CD4-positive, alpha-beta T cell treated with Interleukin-2 at 100 ng/mL for 4 hours (primary cell): ENCODE measurements at places on chromosomes 6 and 20.

DNA sequence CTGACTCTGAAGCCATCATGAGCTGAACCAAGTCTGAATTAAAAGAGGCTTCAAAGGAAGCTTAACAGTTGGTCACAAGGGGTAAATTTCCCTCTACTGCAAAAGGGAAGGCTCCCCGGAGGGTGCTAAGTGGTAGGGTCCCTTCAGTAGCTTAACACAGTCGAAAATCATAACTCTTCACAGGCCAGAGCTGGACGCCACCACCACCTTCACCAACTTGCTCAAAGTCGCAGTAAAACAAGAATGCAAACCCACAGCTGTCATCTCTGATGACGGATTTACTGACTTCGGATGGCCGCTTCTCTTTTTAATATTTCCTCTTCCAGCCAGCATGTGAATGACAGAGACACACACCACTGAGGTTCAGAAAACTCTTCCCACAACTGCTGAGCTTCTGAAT lies 144.7 kb upstream of the FBXL4 start:
- DNase-seq, result no peak

GRCh38 chr20:2320813-2321658 lies 25.2 kb downstream of the TGM3 start:
- DNase-seq, result no peak

- DNase-seq, result no peak
Observed at GRCh38 chr6:49082611-49083010, 380.4 kb downstream of the MMUT start.

GRCh38 chr6:108966855-108967755 lies 118.9 kb downstream of the ARMC2 start:
- DNase-seq, result peak; percentile 38

DNA sequence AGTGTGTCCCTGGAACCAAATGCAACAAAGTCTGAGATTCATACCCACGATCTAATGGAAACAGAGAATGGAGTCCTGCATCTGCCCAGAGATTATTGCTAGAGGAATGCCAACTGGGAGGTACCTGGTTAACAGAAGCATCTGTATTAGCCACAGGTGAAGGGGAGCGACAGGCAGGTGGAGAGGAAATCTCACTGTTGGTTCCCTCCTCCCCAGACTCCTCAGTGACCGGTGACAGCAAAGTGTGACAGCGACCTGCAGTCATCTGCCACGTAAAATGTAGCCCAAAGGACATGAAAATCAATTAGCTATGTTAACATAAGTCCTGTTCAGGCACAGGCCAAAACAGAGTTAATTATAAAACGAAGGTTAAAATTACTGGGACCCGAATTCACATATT lies 336.6 kb downstream of the SYNE1 start:
- peak; percentile 4 for DNase-seq

DNA sequence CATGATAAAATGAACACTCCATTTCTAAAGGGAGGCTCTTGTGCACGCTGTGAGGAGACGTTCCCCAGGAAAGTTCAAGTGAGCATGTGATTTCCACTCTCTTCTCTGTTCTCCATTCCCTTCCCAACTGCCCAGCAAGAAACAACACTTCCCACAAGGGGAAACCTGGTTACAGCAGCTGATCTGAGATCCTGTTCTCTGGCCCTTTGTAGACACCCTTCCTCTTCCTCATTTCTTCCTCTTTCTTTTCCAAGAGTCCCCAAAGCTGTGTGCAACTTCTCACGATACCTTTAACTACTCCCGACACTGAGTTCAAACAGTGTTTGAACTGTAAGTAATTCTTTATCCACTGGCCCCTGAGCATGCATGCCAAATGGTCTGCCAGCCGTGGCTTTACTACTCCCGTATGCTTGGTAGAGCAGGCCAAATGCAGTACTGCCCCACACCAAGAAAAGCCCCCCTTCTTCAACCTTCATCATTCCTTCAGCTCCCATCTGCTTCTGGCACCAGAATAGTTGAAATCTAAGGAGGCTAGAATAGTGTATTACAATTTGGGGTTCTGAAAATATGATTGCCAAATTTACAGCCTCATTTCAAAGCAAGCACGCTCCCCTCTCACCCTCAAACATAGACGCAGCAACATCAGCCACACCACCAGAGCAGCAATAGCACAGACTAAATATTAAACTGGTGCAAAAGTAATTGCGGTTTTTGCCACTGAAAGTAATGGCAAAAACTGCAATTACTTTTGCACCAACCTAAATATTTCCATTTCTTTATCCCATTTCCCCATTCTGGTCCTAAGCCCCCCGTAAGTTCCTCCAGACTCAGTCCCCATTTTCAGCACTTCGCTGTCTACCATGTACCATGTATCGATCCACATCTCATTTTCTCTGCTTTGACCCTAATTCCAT lies 4.3 kb downstream of the HLA-DMB start:
- no peak for DNase-seq
